ENCODE measurements at places on chromosomes 5 and 9.

- DNase-seq = no peak
These were observed 121.5 kb upstream of the RAI14 start for GRCh38 chr5:34534523-34535103.

- DNase-seq = peak; percentile 57
These were observed 51.2 kb upstream of the SEMA4D start for GRCh38 chr9:89549031-89549644.

DNA sequence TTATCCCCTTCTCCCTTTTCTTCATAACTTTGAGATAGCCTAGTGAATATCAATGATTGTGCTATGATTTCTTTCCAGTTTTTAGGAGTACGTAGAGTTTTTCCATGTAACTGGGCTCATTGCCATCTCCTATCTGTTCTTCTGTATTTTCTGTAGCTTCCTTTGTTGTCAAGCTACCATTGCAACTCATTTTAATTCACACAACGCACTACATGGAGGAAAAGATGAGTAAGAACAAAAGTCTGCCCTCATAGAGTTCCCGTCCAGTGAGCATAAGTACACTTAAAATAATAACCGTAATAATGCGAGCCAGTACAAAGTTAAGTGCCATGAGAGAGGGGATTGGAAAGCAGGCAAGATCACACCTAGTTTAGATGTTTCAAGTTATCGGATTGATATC is 177.7 kb downstream of the PAM start:
- DNase-seq = no peak

DNA sequence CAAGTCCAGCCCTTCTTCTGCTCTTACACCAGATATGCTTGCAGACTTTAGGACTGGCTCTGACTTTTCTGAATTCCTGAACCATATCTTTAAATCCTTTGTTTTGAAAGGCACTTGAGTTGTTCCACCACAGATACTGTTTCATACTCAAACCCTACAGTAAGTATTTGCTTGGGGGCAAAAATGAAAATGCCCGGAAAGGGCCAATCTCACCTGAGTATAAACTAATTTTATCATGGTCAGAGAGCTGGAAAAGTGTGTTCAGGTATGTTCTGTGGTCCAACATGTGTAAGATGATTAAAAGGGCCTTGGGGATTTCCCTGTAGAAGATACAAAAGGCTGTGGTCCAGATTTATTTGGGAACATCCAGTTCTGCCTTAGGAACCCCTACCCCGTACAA is 225.2 kb downstream of the MAN2A1 start:
- no peak for DNase-seq

DNA sequence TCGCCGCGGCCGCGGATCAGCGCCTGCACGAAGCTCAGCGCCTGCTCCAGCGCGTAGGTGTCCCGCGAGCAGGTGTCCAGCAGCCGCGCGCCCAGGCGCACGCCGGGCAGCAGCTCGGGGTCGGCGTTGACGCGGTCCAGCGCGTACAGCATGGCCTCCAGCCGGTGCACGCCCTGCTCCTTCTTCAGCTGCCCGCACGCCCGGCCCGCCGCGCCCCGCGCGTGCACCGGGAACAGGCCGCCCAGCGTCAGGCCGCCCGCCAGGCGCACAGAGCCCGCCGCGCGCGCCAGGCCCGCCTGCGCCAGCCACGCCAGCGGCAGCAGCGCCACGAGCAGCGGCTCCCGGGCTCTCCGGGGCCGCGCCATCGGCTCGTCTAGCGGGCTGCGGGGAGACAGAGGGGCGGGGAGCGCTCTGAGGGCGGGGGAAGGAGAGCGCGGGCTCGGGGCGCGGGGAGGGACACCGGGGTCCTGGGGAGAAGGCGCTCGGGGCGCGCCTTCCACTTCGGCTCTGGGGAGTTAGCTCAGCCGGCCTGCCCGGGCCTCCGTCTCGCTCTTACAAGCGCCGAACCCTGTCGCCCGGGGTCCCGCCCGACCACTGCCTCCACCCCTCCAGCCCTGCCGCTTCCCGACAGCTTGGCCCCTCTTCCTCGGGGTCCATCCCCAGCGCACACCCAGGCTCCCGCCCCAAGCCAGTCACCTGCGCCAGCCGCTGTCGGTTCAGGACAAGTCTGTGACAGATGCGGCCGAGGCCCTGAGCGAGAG is at the start of gene GRM6:
TSS of gene GRM6 (minus strand) at position 741 of the 761 bp plus-strand sequence. CDS start at position 365, 376 bp downstream.
- no peak for DNase-seq

DNA sequence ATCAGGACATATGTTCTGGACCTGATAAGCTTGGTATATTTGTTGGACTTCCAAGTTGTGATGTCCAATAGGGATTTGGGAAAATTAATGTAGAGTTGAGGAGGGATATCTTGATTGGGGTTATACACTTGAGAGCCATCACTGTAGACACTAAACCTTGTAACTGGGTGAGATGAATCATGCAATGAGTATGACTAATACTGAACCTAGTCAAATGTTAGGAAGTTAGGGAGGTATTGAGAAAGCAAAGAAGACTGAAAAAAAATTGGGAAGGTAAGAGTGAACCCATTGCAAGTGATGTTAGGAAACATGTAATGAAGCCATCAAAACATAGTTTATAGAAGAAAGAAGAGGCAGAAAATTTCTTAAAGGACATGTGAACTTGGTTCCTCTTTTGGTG is 668.4 kb upstream of the CDH9 start:
- DNase-seq = no peak

DNA sequence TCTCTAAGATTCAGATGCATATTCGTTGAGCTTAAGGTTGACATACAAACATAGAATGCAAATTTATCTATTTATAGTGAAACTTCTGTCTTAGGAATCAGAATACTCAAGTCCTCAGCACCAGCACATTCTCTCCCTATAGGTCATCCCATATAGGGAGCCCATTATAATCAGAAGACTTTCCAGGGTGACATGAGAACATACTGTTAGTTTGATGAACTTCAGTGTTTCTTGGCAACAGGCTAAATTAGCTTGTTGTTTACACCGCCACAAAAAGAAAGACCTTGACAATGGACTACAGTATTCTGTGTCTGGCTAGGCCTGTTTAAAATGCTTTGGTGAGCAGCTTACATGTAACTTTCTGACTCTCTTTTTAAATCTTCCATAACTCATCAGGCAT is 104.2 kb downstream of the TAF11L14 start:
- DNase-seq = no peak

DNA sequence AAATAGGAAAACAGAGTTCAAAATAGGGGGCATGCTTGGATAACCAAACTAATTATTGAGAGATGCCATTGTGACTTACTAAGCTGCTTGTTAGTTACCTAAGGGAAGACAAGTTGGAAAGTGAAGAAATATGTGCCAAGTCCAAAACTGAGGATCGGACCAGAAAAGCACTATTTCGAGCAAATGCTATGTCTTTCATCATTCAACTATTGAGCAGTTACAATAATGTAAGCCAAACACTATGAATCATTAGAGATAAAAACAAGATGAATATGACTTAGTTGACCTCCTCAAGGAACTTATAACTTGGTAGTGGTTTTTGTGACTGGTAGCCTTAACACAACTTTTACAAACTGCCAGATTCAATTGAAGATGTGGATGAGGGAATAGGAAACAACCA is 240.6 kb upstream of the MPDZ start:
- no peak for DNase-seq

DNA sequence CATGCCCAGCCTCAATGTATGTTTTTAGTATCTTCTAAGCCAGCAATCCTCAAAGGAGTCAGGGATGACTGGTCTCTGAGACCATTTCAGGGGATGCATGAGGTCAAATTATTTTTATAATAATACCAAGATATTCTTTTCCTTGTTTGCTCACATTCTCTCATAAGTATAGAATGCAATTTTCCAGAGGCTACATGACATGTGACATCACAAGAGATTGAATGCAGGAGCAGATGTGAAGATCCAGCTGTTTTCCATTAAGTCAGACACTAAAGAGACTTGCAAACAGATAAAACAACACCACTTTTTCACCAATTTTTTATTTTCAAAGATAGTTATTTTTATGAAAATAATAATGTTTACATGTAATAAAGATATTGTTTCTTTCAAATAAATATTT is 22.0 kb upstream of the FREM1 start:
- no peak for DNase-seq

Measured in NCI-H2081 (cell line).